ENCODE measurements at places on chromosomes 3 and 15. TPM values are rescaled to one million over a fixed set of nuclear protein-coding genes. Genes with fewer than 3 reads are reported as not detected.

- no peak for DNase-seq
Measured at GRCh38 chr3:39671116-39671515, 138.3 kb upstream of the MYRIP start.

GRCh38 chr3:183046883-183047282 lies 52.4 kb downstream of the MCCC1 start:
- DNase-seq: no peak

- DNase-seq: no peak
Measured at GRCh38 chr3:120469440-120469839, 18.6 kb upstream of the FSTL1 start.

DNA sequence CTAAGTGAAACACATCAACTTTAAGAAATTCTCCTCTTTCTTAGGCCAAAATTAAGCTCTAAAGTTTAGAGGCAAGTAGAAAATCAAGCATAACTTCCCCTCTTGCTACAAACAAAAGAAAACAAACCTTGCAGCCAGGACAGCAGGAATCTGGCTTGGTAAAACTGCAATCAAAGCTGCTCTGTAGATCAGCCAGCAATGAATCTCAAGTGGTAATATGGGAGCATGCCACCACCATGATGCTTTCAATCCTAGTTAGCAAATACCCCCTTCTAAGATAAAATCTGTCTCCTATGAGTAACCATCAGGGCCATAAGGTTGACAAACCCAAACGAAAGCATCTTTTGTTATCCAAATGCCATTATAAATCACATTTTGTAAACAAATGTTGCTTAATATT lies 208.3 kb upstream of the PLSCR5 start:
- DNase-seq: no peak

- no peak for DNase-seq
Measured at GRCh38 chr3:106930086-106930485, 447.2 kb upstream of the CCDC54 start.

- no peak for DNase-seq
Measured at GRCh38 chr15:74062236-74062635, 20.1 kb downstream of the GOLGA6A start.

- DNase-seq: no peak
Measured at GRCh38 chr3:38588371-38588971, 61.0 kb downstream of the SCN5A start.

GRCh38 chr3:38994251-38994650 lies 57.5 kb downstream of the SCN11A start:
- DNase-seq: no peak

DNA sequence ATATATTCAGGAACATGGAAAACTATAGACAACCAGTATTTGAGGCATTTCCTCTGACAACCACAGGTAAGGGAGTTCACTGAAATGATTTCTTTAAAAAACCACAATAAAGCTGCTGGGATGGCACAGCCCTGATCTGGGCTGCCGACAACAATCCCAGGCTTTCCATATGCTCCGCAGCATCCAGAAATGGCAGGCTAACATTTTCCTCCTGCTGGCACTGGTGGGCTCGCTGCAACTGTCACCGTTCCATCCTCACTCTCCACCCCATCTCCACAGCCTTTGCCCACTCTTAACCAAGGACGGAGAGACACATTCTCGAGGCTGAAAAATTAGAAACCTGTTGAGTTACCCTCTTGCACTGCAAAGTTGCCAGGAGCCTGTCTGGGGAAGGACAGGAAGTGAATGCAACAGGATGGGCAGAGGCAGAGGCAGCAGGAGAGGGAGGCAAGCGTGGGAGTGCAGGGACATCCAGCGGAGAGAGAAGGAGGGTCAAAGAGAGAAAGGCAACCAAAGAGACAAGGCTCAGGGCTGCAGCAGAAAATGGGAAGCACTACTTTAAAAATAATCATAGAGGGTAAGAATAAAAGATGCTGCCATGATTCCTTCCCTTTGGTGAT lies 79.0 kb upstream of the ARRDC4 start:
- no peak for DNase-seq

DNA sequence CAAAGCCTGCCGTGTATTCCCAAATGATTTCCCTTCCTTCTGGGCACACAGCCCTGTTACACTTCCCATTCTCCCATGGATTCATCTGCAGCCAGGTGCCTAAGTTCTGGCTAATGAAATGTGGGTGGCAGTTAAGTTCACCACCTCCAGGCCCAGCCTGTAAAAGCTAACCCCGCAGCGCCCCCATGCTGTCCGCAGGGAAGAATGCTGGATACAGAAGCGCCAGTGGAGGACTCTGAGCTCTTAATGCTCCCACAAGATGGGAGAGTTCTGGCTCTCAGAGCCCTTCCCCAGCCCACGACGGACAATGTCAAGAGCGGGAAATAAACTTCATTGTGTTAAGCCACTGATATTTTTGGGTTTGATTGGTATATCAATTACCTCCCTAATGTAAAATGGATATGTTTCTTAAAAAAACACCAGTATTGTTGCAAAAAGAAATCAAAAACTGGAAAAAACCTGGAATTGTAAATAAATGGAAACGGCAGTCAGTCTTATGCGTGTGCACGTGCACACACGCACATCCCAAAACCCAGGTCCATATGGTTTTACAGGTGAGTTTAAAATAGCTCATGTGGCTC lies 37.7 kb upstream of the FGD5 start:
- DNase-seq: no peak

- DNase-seq: no peak
Measured at GRCh38 chr3:186814100-186814499, 7.8 kb upstream of the RFC4 start.

GRCh38 chr15:89967881-89968280 lies 33.2 kb upstream of the ZNF710 start:
- DNase-seq: no peak

DNA sequence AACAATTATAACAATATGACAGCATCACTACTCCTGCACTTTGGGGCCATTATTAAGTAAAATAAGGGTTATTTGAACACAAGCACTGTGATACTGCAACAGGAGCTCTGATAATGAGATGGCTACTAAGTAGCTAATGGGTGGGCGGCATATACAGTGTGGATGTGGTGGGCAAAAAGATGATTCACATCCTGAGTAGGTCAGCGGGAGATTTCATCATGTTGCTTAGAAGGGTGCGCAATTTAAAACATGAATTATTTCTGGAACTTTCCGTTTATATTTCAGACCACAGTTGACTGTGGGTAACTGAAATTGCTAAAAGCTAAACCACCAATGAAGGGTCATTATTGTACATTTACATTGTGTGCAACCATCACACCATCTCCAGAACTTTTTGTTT lies 42.3 kb downstream of the FBXO22 start:
- no peak for DNase-seq

- no peak for DNase-seq
Measured at GRCh38 chr3:15159501-15160136, 46.4 kb upstream of the CAPN7 start.

GRCh38 chr3:98598492-98598891 lies 5.1 kb upstream of the CPOX start:
- no peak for DNase-seq

GRCh38 chr3:134374791-134375581 lies 739 bp upstream of the AMOTL2 start:
- no peak for DNase-seq

DNA sequence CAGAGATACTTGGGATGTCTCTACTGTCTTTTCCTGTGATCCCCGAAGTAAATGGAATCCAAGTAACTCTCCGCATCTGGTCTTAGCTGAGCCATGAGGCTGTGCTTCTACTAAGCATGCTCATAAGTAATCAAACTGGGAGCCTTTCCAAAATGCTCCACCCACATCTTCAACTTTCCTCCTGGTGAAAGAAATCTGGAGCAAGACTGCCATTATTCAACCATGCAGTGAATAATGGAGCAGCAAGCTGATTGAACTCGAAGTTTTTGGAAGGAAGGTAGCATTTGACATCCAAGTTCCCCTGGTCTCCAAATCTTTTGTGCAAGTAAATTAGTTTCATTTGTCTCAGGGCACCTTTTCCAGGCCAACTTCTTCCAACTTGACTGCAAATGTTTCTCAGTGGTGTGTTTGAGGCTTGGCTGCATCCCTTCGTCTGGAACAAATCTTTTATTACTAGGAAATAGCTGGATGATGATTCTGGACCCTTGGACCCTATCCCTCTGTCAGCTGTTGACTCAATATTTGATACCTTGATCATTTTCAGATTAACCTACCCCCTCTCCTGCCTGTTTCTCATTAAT lies 19.4 kb downstream of the GXYLT2 start:
- no peak for DNase-seq

DNA sequence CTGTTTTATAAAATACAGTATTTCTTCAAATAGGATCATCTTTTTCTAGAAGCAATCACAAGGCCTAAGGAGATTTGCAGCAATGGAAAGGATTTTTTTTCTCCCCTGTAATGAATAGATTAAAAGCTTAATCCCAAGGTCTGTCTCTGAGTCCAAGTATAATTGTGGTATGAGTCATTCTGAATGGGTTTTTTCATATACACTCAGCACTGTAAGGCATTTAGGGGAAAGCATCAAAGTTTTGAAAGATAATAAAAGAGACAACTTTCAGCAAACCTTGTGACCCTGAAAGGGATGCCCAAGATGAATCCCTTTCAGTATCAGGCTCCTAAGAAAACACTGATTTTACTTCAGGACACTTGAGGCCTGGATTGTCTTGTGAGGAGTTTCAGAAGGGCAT lies 23.3 kb upstream of the LARS2 start:
- no peak for DNase-seq

RASGRP1 gene
- total RNA-seq: 110 TPM

SLC15A2 gene
- 3.3 TPM for total RNA-seq

GHSR gene
- not detected for total RNA-seq

GOLGA6L7 gene
- not detected for total RNA-seq

SLC28A2 gene
- total RNA-seq: not detected

GRAMD2A gene
- 0.21 TPM for total RNA-seq

MUC4 gene
- total RNA-seq: 2.4 TPM

OSTN gene
- not detected for total RNA-seq

FBXW12 gene
- total RNA-seq: not detected

CFAP161 gene
- not detected for total RNA-seq

NCKIPSD gene
- total RNA-seq: 45.5 TPM

Measured in activated T-helper 1 cell treated with anti-CD3 and anti-CD28 coated beads, Interleukin-12 subunit alpha, Interleukin-12 subunit beta, Interleukin-2, Interleukin-4 antibody, amounts not matched to agents 30 ng/mL and 10 ng/mL and 1 ng/mL, durations not matched to agents 14 hours and 24 hours and 36 hours (primary cell).